ENCODE measurements at places on chromosomes 13 and 19. TPM values are rescaled to one million over a fixed set of nuclear protein-coding genes. Genes with fewer than 3 reads are reported as not detected.

- H3K27me3 ChIP-seq, result no peaks in the 10 kb centered on the region
- H3K4me1 ChIP-seq, result peaks cover 11% of the 10 kb centered on the region
Observed at GRCh38 chr19:44603201-44603945, 10.0 kb upstream of the IGSF23 start.

GRCh38 chr13:99758460-99759162 lies 213.0 kb downstream of the ZIC5 start:
- H3K27ac ChIP-seq, result no peak overlapping the region
- no peak overlapping the region for H3K4me3 ChIP-seq
- H3K27me3 ChIP-seq, result no peaks in the 10 kb centered on the region
- peaks cover 6% of the 10 kb centered on the region for H3K36me3 ChIP-seq
- H3K4me1 ChIP-seq, result peaks cover 1% of the 10 kb centered on the region

MEF2B gene
- 5.2 TPM for total RNA-seq

GRCh38 chr13:31014456-31014855 lies 82.0 kb downstream of the TEX26 start:
- H3K36me3 ChIP-seq, result no peaks in the 10 kb centered on the region
- DNase-seq, result no peak
- H3K4me3 ChIP-seq, result no peak overlapping the region
- H3K27ac ChIP-seq, result no peak overlapping the region
- H3K4me1 ChIP-seq, result peaks cover 7% of the 10 kb centered on the region
- peaks cover 26% of the 10 kb centered on the region for H3K27me3 ChIP-seq

DNA sequence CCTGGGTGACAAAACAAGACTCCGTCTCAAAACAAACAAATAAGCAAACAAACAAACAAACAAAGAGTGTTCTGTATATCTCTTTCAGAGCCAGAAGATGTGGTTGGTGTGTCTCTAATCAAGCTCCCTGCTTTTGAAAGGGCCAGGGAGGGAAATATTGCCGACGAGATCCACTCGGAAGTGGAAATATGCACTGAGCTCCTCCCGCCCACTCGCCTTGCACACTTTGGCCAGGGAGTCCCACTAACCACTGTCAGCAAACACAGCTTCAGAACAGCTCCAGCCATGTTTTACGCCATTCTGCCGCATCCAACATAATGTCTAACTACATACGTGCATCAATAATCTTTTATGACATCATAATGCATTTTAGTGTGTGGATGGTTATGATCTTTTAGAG lies 155.5 kb upstream of the VSTM2B start:
- no peak overlapping the region for H3K4me3 ChIP-seq
- H3K4me1 ChIP-seq, result no peaks in the 10 kb centered on the region
- DNase-seq, result no peak
- no peaks in the 10 kb centered on the region for H3K36me3 ChIP-seq
- peaks cover 18% of the 10 kb centered on the region for H3K27me3 ChIP-seq
